ENCODE measurements at places on chromosomes 6 and 20.

DNA sequence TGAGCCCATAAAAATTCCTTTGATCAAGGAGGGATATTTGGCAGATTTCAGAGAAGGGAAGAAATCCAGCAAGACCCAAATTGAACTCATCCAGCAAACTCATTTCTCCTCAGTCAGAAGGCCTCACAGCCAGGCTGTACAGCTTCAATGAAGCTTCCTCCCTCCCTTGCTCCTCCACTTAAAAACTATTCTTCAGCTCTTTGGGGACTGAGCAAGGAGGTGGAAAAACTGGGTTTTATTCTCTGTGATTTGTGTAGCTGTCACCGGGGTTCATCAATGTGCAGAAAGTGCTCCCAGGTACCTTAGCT lies 158.7 kb upstream of the ZNF184 start:
- no peak for DNase-seq

- DNase-seq, result no peak
Observed at GRCh38 chr6:75084872-75085381, 120.9 kb downstream of the COL12A1 start.

DNA sequence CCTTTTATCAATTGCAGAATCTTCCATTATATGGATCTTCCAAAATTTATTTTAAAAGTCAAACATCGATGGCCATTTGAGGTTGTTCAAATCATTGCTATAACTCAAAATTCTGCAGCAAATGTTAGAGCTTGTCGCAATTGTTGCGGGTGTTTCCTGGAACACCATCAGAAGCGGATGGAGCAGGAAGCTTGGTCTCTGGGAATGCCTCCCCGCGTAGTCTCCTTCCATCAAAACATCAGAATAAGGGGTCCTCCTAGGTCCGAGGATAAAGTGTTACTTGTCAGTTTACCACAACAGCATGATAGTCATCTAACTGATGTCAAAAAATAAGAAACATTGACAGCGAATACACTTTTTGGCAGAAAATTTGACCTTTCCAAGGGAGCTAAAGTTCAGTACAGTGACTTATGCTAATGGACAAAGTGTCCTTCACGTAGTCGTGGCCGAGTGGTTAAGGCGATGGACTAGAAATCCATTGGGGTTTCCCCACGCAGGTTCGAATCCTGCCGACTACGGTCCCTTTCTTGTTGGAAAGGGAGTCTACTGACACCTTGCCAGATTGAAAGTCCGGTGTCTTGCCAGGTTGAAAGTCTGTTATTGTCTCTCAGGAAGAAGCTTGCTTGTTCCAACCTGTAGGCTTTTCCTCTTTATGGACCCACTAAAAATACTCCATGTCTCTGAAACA lies 59.0 kb upstream of the ZNF184 start:
- DNase-seq, result no peak

- DNase-seq, result no peak
Observed at GRCh38 chr6:149683256-149683859, 34.5 kb downstream of the LATS1 start.

DNA sequence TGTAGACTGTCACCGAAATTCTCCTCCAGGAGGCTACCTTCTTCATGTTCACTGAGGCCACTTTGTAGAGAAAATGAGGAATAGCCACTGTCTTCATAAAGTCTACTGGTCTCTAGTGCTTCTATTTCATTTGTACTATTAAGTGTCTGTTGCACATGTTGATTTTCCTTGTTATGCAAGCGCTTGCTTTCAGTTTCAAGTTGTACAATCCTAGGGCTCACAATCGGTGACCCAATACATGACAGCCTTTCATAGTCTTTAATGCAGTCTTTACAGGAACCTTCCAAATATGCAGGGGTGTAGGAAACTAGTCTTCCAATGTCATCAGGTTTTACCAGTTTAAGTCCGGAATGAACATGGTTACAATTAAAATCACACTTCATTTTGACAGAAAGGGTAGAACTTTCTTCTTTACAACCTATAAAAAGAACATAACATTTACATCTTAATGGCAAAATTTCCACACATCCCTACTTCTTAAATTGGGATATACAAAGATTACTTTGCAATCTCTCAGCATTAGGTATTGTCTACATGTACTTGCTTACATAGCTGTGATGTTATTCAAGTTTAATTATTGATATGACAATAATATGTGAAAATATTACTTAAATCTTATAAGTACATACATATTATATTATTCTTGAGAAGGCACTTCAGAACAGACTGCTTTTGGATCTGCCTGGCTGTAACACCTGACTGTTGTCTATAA lies 7.5 kb downstream of the FBXO5 start:
- DNase-seq, result no peak

DNA sequence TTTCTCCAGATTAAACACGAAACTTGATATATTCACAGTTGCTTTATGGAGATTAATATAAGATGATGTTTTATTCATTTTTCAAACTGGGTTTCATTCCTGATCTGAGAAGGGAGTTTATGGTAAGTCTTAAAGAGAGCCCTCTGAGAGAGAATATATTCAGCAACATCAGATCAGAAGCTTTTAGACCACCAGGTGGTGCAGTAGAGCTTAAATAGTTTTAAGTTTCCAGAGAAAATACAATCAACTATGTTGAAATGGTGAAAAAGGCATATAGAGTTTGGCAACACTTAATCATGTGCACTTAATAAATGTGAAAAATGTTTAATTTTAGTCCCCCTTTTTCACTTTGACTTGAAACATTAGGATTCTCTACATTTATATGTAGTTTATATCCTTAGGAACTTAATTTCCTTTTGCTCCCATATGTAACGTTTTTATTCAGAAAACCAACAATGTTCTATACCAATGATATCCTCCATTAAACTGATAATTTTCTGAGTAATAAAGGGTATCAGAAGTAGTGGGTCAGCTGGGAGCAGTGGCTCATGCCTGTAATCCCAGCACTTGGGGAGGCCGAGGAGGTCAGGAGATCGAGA lies 86.4 kb upstream of the CLDN20 start:
- DNase-seq, result no peak

GRCh38 chr20:48209102-48209501 lies 423.8 kb upstream of the SULF2 start:
- DNase-seq, result no peak

DNA sequence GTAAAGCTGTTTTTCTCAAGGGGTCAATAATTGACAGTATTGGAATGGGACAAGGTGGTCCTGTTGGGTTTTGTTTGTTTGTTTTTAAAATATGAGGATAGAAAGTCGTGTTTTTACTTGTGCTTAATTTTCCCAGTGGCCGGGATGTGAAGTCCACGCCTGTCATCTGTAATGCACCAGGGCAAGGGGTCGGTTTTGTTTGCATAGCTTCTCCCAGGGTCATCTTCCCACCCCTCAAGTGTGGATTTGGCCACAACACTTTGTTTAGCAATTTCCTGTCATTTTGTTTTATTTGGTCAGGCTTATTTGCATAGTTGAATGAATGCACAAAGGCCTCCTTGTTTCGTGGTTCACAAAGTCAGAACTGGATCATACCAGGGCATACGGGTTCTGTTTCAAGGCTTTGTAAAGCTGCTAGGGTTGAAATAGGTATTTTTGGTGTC lies 29.8 kb downstream of the SYNJ2 start:
- DNase-seq, result no peak

- DNase-seq, result no peak
Observed at GRCh38 chr6:126245077-126245476, 94.8 kb upstream of the CENPW start.

GRCh38 chr6:169859978-169860703 lies 108.7 kb downstream of the ERMARD start:
- DNase-seq, result peak; percentile 43

GRCh38 chr20:37914672-37915433 lies 11.9 kb downstream of the VSTM2L start:
- no peak for DNase-seq

DNA sequence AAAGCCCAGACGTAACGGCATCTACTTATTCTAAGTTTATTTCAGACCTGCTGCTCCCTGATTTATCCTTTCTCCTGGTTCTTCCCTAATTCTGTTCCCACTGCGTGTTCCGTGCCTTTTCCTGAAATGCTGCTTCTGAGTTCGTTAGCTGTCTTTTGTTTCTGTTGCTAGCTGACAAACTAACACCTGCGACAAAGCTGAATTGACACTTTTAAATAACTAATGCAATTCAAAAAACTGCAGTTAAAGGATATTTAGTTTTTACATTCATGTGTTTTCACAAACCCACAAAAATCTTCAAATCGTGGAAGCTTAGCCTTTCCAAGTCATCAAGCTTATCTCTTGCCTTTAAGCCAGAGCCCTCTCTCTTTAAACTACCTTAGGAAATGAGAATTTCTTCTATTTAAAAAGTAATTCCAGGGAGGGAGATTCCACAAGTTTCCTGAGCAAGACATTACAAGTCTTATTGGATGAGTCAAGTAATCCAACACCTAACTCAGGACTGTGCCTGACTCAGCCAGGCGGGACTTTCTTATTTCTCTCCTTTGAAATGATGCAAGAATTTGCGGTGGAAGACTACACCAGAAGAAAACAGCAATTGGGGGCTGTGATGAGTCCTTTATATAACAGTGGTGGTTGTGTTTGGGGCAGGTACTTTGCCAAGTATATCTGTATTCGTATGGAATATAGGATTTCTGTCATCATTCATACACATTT lies 6.3 kb downstream of the ADTRP start:
- no peak for DNase-seq

GRCh38 chr20:35269055-35269781 lies 8.7 kb downstream of the MMP24OS start:
- DNase-seq, result peak; percentile 79

GRCh38 chr6:53752856-53753255 lies 41.9 kb upstream of the LRRC1 start:
- no peak for DNase-seq

DNA sequence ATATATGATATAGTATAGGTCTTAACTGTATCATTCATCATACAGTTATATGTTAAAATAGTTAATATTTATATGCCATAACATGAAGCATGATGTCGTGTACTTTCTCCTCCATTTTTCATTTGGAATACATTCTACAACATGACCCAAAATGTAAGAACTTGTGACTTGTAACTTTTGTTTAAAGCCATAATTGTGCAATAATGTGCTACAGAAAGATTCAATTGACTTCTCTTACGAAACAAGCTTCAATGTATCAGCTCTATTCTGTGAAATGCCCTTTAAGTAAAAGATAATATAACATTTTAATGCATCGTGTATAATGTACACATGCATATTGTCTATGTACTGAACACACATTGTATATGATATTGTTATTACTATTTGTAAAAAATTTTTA lies 76.7 kb upstream of the FABP7 start:
- no peak for DNase-seq

DNA sequence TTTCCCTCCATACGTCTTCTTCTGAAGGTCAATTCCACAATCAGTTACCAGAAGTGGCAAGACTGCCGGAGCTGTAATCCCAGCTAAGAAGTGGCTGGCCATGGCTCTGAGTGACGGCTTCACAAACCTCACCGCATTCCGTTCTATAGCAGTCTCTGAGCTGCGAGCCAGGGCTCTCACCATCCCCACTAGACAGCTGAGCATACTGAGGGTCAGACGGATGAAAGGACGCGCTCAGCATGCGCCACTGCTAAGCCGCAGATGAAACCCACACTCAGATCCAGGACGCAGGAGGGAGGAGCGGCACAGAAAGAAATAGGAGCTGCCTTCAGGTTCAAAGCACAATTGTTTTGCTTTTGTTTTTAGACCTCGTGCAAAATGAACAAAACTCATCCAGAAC lies 97.9 kb downstream of the ANKRD60 start:
- DNase-seq, result no peak

GRCh38 chr6:28657769-28658465 lies 132.2 kb downstream of the GPX5 start:
- peak; percentile 88 for DNase-seq

- DNase-seq, result no peak
Observed at GRCh38 chr6:117444600-117444999, 18.9 kb upstream of the ROS1 start.

DNA sequence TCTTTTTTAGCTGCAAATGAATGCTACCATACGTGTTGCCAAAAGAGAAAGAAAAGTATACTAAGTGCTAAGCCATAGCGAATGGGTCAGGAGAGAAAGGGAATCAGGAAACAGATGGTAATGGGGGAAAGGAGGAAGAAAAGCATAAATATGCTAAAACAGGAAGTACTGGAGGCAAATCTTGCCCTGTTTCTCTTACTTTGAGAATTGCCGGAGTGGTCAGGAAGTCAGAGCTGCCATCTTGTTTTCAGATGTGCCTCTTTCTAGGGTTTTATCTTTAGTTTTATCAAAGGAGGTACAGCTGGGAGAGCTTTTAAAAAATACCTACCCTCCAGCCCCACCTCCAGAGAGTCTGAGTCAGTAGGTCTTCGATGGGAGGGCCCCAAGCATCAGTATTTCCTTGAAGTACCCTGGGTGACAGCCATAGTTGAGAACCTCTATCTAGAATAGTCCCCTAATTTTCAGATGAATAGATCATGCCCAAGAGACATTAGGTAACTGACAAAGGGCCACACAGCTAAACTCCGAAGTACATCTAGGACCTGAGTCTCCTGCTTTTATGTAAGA lies 193.3 kb downstream of the CLIC5 start:
- DNase-seq, result no peak

GRCh38 chr6:33126101-33126714 lies 50.4 kb downstream of the HLA-DPB1 start:
- peak; percentile 91 for DNase-seq

DNA sequence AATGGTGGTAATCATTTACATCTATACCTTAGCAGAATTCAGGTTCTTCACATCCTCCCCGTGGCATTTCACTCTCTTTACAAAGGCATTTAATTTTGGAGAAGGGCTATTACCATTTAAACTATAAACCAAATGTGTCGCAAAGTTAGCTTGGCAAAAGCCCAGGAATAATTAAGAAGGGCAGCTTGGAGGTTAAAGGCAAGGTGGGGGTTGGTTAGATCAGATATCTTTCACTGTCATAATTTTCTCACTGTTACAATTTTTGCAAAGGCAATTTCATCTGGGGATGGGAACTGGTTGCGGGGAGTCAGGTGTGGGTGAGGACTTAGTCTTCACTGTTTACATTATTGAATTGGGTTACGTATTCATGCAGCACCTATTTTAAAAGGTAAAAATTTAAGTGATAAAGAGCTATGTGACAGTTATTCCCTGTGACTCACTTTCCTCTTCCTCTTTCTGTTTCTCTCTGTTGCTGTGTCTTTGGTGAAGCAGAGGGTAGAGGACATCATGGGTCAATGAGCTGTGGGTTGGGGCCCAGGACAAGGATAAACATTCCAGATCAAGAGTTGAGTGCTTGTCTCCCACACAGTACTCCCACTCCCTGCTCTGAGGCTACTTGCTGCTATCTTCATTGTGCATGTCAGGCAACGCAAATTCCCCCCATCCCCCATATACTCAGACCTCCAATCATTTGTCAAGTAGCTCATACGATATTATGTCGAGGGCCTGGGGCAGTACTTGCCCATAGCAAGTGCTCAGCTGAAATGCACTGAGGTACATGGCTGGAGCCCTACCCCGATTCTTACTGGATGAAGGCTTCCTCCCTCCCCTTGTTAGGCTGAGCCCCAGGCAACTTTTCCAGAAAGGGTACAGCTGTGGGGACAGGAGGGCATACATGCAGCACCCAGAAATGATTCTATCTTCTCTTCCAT lies 223.1 kb upstream of the MYLIP start:
- no peak for DNase-seq

Measured in activated CD8-positive, alpha-beta memory T cell treated with anti-CD3 and anti-CD28 coated beads, Interleukin-2, amount 50 U/mL, for 48 hours (primary cell).